ENCODE measurements at places on chromosomes 7 and 10.
A peak's percentile ranks its signal among the peaks of the same experiment; 100 is the strongest.

GRCh38 chr10:122471531-122472177, 10.3 kb downstream of the HTRA1 start:
- DNase-seq = no peak

DNA sequence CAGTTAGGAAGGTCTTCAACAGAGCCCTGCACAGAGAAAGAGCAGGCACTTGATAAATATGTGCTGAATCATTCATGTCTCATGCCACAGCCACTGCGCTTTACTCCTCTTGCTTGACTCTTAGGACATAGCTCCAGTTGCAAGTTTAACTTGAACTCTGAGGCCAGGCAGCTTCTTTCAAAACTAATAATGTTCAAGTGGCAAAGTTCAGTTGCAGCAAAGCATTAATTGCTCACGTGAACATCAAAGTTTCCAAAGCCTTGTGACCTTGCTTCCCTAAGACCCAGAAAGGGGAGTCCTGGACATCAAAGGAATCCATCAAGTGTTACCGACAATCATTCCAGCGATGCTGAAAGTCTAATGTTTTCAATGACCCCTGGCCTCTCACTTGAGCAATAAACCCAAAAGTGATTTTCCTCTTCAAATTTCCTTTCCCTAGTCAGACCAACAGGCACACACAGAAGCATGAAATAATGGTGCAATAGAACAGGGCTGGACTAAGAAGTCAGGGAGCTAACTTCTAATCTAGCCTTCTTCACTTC, 21.8 kb upstream of the TECTB start:
- DNase-seq = no peak

DNA sequence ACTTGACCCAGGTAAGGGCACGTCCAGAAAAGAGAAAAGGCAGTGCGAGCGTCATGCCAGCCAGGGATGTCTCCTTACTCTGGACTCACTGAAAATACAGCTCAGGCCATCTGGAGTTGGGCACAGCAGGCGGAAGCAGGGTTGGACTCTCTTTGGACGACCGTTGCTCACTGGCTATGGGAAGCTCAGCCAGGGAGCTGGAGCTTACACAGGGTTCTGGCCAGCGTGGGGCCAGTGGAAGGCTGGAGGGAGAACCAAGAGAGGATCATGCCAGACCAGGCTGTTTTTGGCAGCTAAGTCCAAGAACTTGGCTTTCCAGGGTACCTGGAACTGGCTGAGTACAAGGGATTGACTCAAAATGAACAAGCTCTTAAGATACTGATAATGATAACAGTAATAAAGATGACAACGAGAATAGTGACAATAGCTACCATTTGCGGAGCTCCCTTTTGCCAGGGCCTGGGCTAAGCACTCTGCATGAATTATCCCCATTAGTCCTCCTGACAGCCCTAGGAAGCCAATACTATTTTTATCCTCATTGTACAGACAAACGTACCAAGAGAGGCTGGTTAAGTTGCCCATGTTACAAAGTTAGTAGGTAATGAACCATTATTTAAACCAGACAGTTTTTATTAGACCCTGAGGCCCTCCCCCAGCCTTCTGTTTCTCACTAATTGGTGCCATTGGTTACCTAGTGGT, 177.6 kb downstream of the PTPN20 start:
- no peak for DNase-seq

GRCh38 chr10:102811346-102811745, 25.9 kb downstream of the CYP17A1 start:
- no peak for DNase-seq

DNA sequence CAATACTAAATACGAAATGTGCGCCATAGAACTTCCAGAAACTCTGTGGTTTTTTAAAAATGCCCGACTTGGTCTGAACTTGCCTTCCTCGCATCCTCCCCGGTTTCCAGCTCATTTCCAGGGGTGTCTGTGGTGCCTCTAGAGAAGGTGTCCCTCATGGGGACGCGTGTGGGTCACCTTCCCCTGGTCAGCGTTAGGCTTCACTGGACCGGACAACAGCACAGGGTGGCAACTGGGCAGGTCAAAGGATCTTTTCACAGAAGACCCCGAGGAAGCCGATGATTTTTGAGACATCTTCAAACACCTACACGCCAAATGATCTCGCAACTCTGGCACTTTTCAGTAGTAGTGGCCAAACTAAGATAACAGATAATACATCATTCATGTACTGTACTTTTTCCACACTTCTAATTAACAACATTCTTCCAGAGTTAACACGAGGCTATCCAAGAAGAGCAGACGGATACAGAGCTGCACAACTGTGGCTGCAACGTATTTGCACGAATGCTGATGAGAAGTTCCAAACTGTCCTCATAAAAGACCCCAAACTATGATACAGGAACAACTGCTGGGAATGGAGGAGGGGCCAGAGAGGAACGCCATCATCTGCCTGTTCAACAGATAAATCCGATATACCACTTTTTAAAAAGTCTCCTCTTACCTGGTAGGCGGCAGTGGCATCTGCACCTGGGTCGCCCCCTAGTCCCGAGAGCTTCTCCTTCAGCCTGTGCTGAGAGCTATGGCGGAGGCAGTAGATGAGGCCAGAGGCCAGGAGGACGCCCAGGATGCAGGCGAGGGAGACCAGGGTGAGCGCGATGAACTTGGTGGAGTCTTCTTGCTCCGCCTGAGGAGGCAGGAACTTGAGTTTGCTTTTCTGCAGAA, 345.5 kb downstream of the DNAJB6 start:
- no peak for DNase-seq

DNA sequence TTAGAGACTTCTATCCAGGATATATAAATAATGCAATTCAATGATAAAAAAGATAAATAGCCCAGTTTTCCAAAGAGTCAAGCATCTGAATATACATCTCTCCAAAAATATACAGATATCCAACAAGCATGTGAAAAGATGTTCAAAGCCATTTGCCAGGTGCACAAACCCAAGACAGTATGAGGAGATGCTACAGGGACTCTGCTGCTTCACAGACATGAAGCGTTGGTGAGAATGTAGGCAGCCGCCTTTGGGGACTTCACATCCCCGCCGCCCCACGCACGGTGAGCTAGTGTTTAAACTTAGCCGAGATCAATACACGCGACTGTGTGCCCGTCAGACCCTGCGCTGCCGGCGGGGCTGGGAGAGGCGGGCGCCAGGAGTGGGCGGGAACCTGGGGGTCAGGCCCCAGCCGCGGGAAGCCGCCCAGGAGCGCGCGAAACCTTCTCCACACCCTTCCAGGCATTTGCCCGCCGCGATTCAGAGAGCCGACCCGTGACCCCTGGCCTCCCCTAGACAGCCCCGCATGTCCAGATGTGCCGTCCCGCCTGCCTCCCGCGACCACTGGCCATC, 927 bp upstream of the ALOX5 start:
- no peak for DNase-seq

- DNase-seq = no peak
These were observed 361.7 kb upstream of the ETV1 start for GRCh38 chr7:14351167-14351566.

GRCh38 chr10:58631715-58632114, 119.0 kb downstream of the BICC1 start:
- no peak for DNase-seq

GRCh38 chr7:72152161-72153131, 259.7 kb downstream of the CALN1 start:
- DNase-seq = no peak

DNA sequence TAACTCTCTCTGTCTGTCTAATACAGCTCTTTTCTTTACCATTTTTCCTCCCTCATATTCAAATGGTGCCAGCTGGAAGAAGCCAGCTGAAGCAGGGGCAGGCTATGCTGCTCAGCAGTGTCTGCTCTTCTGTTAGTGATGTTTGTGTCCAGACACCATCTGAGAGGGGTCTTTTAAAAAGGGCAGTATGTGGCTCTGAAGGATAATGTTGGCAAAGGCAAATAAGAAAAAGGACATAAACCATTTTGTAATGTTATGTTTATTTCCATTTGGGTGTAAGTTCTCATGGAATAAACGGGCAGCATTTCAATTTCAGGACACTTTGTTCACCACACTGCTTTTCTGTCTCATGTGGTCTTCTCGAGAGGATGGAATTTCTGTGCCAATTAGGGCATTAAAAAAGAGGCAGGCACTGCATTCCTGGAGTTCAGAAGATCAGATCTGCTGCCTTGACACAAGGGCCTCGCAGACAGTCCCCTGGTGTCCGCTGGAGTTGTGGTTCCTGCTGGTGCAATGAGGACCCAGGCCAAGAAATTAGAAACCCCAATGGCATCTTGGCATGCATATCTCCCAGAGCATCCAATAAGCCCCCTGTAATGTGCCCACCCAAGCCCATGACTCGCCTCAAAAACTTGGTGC, 109.0 kb upstream of the ELMO1 start:
- DNase-seq = no peak

DNA sequence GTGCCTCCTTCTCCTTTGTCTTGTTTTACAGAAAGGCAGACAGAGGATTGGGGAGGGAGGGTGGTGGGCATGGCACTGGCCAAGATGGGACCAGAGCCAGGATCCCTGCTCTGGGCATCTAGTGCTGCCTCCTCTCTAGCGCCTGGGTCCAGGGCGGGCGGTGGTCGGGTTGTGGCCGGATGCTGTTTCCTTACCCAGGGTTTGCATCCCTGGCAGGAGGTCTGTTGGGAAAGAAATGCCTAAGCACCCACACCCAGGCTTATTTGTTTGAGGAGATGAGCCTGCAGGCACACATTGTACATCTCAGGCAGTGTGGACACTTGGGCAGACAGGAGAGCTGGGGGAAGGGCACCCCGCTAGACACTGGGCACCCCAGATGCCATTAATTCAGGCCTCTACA, 102.3 kb upstream of the PCBD1 start:
- DNase-seq = no peak

GRCh38 chr10:73577788-73578187, 13.4 kb downstream of the USP54 start:
- no peak for DNase-seq

DNA sequence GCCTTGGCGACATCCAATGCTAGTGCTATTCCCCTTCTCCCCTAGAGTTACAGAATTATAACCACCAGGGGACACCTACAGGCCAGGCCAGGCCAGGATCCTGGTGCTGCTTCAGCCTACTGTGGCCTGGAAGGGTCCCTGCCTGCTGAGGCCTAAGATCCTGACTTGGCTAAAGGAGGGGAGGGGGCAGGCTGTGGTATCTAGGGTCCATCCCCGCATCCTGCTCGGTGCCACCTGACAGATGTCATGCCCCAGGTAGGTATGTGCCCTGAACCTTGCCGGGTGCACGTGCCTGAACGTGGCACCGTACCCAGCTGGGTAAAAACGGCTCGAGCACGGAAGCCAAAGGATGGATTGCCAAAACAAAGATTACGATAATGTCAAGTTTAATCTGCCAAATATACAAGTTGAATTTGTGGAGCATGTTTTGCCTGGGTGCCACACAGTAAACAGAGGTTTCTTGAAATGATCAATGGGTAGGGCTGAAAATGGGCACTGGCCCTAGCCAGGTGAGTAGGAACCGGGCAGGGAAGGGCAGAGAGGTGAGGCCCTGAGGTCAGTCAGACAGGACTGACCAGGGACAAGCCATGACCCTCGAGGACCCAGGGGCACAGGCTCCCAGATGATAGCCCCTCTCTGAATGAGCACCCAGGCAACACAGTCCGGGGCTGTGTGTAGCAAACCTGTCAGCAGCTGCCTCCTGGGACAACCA, 12.6 kb downstream of the PDAP1 start:
- DNase-seq = no peak

GRCh38 chr7:75712517-75713361, 26.0 kb downstream of the HIP1 start:
- DNase-seq = no peak

DNA sequence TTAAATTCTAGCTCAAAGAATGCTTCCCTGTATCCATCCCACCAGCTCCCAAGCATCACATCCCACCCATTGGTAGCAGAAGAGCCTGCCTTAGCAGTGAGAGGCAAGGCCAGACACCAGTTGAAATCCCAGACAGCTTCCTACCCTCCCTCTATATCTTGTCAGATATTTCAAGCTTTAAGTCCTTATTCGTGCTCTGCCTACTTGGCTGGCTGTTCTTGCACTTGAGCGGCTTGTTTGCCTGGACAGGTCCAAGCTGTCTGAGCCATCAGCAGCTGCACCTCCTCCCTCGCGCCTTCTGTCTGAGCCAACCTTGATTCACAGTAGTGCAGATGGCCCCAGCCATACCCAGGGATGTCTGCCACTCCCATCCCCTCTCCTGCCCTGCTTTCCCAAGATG, 16.4 kb downstream of the LRRC4 start:
- DNase-seq = peak; percentile 66

GRCh38 chr7:98616381-98617050, 569 bp upstream of the NPTX2 start:
- DNase-seq = no peak

- no peak for DNase-seq
These were observed 49.8 kb upstream of the RAPGEF5 start for GRCh38 chr7:22406715-22407114.

DNA sequence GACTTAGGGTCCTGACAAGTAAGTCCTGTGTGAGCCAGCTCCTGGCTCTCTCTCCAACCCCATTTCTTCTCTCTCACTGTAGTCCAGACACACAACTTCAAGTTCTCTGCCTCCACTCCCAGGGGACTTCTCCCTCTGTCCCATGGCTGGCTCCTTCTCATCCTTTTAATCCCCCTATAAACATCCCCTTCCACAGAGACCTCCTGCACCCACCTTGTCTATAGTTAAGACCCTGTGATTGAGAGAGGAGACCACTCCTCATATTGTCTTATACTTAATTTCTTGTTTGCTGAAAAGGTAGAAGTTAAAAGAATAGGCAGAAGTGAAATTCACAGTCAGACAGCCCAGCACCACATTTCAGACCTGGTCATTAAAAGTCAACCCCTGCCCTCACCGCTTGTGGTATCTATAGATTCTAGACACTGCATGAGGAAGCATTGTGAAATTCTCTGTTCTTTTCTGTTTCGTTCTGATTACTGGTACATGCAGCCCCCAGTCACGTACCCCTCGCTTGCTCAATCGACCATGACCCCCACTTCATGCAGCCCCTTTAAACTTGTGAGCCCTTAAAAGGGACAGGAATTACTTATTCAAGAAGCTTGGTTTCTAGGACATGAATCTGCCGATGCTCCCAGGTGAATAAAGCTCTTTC, 125.6 kb upstream of the FRMD4A start:
- DNase-seq = no peak

- DNase-seq = no peak
These were observed 9.9 kb downstream of the FAM204A start for GRCh38 chr10:118332236-118332635.

- DNase-seq = no peak
These were observed 444.8 kb downstream of the GRID1 start for GRCh38 chr10:85921789-85922188.

- no peak for DNase-seq
These were observed 11.3 kb downstream of the TNS3 start for GRCh38 chr7:47570649-47571050.

DNA sequence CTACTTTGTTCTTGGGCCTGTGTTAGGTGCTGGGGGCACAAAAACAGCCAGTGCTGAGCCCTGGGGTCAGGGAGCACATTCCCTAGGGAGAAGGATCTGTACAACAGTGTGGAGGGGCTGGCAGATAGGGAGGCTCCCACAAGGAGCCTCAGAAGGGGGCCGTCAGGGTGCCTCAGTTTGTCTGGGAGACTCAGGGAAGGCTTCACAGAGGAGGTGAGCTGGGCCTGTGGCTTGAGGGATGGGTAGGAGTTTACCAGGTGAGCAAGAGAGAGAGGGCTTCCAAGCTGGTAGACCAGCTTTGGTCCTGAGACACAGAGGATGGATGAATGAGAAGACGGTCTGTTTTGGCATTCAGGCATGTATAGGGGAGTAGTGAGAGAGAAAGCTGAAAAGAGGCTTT, 52.1 kb downstream of the CAMK1D start:
- no peak for DNase-seq

GRCh38 chr7:116028787-116029186, 1.8 kb downstream of the TFEC start:
- no peak for DNase-seq

- no peak for DNase-seq
These were observed 151.8 kb upstream of the STK17A start for GRCh38 chr7:43431020-43431595.

Measured in NCI-H446 treated with DMSO at 0.1 percent for 48 hours (cell line).